ENCODE measurements at places on chromosomes 2 and 18.

- no peak for DNase-seq
Observed at GRCh38 chr2:122329278-122329677, 573.8 kb downstream of the TSN start.

- no peak for DNase-seq
Observed at GRCh38 chr2:230872968-230873660, 8.4 kb downstream of the ITM2C start.

DNA sequence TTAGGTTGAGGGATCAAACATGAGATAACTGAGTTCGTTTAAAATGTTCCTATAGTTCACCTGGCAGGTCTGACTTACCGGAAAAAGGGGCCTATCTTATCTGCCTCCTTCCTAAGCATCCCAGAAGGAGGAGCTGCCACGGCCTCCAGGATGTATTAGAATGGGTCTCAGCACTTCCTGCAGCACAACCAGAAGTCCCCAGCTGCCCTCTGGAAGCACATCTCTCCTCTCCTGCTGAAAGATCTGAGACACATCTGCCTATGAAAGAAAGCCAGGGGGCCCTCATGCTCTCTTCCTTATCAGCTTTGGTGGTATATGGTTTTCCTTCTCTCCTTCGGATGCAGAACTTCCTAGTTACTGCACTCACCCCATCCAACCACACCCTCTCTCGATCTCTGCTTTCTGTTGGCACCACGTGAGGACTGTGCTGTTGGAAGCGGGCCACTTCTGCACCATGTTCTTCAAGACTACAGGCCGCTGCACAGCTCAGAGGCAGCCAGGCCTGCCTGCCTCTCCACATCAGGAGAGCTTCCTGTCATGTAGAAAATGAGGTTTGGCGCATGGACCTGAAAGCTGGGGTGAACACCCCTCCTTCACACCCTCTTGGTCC, 6.5 kb downstream of the IGFBP5 start:
- no peak for DNase-seq

DNA sequence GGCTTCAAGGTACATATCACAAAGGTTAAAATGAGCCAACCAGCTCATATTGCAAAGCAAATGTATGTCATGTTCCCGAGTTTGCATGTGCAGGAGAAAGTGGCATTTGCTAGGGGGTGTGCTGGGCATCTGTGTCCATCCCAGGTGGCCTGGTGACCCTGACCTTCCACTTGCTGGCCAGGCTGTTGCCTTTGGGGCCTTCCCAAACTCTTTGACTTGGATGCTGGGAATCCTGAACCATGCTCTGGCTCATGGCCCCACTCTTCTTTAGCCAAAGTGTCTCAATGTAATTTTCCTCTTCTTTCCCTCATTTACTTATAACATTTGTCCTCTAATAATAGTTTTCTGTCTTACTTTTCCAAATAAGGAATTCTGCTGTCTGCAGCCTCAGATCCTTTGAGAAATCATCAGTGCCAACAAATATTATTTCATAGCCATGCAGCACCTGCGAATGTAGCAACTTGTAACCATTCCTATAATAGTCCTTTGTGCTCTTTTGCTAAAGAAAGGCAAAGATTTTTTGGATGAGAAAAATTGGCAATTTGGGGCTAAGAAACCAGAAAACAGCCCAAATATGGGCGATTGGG, 64.2 kb downstream of the MTCL1 start:
- no peak for DNase-seq

- DNase-seq, result no peak
Observed at GRCh38 chr2:131426727-131427126, 49.2 kb upstream of the TUBA3D start.

GRCh38 chr2:235458839-235459273, 35.0 kb upstream of the AGAP1 start:
- peak; percentile 53 for DNase-seq

DNA sequence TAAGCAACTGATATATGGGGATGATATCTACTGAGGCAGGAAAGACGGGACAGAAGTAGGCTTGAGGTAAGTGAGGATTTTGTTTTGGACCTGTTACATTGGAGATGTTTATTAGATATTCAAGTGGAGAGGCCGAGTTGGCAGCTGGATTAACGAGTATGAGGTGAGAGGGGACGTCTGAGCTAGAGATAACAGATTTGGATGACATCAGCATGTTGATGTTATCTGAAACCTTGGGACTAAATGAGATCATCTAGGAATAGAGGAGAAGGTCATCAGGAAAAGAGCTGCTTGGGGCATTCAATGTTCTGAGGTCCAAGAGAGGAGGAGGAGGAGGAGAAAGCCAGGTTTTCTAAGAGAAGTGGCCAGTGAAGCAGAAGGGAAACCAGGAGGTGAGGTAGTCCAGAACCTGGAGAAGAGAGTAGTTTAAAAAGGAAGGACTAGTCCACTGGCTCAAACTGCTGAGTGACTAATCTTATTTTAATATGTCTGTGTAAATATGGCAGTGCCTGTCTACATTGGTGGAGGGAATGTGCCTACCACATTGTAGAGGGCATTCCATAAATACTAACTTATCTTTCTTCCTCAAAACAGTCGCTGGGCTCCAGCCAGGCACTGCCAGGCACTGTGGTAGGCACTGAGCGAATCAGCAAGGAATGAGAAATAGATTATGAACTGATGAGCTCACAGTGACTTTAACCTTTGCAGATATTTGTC, 488.3 kb downstream of the DLGAP1 start:
- no peak for DNase-seq

Measured in mesenchymal stem cell (in vitro differentiated cells and primary cell).